Activated T-cell treated with anti-CD3 and anti-CD28 coated beads for 48 hours (primary cell): ENCODE measurements at places on chromosomes 12 and 14.

DNA sequence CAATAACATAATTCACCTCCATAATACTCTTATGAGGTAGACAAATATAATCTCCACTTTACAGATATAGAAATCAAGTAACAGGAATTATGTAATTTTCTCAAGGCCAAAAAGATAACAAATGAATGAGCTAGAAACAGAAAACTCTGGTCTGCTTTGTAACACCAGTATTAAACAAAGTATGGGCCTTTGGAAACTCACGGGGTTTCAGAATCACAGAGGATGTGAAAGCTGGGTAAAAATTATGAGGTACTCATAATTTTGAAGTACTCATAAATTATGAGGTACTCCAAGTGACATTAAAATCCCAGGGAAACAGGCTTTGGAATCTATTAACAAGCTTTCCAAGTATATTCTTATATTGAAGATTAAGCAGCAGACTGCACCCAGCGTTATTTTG lies 140.2 kb downstream of the MED13L start:
- DNase-seq, result no peak

DNA sequence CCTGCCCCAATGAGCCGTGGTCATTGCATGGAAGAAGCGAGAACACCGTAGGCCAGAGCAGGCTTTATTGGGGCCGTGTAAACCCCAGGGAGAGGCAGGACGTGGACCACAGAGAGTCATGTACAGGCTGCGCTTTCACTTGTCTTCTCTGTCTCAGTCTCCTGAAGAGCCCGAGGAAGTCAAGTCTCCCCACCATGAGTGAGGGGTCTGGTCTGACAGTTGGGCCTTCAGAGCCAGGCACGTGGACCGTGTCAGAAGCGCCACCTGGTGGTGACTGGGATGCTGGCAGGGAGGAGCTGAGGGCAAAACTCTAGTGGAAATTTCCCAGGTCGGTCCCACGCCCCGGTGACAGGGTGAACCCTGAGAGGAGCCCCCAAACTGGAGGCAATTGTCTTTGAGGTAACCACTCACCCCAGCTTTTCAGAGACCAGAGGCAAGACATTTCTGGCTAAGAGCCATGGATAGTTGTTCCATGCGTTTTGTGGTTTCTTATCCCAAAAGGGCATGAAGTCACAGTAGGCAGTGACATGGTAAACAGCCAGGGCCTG lies 17.4 kb downstream of the RPS6KL1 start:
- peak; percentile 69 for DNase-seq

- no peak for DNase-seq
Observed at GRCh38 chr12:101604132-101604531, 9.4 kb downstream of the MYBPC1 start.

DNA sequence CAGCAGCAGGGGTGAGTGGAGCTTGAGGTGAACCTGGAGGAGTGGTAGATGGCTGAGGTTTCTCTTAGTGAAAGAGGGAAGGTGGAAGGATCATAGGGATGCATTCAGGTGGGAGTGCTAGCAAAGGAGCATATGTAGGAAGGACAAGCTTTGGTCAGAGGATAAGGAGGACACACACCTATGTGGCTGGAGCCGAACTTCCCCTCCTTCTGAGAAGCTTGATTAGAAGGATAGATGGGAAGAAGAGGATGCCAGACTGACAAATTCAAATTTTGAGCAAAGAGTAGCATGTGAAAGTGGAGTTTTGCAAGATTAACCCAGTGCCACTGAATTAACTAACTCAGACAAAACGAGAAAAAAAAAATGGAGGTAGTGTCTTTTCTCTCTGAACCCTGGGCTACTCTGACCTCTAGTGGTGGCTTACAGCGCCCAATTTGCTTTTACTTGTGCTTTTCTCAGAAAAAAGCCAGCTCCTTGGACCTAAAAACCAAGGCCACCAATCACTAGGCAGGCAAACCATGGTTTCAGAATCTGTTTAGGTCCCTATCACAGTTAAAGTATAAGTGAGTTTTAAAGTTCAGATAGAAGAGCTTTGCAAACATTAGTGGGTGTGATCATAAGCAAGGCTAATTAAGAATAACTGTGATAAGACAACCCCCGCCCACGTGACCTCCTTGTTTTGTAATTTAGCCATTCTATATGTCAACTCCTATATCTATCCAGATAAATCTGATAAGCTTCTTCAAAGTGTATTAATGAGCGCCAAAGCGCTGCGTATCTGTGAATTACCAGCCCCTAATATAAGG lies 15.5 kb downstream of the EMP1 start:
- DNase-seq, result peak; percentile 46

- DNase-seq, result no peak
Observed at GRCh38 chr14:39998854-39999253, 566.6 kb upstream of the FBXO33 start.

DNA sequence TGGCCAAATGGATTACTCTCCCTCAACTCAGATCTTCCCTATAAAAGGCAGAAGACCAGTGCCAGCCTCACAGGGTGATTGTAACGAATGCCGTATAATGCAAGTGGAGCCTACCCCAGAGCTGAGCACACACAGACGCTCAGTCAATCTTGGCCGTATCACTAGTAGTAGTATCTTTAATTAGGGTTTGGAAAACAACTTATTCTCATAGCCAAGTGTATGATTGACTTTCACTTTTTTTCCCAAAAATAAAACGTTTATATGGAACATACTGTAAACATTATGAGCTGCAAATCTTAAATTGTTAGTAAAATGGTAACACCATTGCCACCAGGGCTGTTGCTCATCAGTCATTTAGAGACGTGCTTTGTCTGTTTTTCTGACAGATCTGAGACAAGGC lies 30.4 kb downstream of the PLEKHG7 start:
- no peak for DNase-seq

GRCh38 chr14:75156111-75156510 lies 20.3 kb downstream of the TMED10 start:
- DNase-seq, result no peak

- no peak for DNase-seq
Observed at GRCh38 chr12:132174839-132175490, 30.7 kb downstream of the NOC4L start.

GRCh38 chr12:30197392-30198057 lies 413.8 kb upstream of the TMTC1 start:
- no peak for DNase-seq

DNA sequence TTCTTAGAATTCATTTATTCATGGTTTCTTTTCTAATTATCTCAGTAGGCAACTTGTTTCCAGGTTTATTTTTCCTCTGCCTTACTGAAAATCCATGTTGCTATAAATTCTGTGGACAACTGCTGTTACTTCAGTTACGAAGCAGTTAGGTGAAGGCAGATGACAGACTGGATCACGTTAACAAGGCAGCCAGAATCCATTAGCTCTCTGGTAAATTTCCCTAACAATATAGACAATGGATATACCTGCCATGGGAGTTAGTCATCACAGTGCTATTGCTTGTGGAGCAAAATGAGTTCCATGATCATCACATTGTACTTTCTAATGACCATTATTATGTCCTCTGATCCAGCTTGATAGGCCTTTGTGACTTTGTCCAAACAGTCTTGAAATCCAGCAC lies 291.5 kb downstream of the NELL2 start:
- DNase-seq, result no peak

DNA sequence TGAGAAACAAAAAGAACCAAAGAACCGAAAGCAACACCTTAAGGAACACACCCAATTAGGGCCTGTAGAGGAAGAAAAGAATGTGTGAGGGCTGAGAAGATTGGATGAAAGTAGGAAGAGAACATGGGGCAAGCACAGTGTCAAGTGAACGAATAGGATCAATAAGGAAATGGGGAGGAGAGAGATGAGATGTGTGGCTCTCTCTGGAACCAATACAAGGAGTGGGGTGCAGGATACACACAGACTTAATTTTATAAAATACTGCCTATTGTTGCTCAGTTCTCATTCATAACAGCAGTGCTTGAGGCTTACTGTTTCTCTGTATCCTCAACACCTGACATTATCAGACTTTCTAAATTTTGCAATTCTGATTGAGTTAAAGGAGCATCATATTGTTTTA lies 93.3 kb downstream of the MYRFL start:
- DNase-seq, result no peak

DNA sequence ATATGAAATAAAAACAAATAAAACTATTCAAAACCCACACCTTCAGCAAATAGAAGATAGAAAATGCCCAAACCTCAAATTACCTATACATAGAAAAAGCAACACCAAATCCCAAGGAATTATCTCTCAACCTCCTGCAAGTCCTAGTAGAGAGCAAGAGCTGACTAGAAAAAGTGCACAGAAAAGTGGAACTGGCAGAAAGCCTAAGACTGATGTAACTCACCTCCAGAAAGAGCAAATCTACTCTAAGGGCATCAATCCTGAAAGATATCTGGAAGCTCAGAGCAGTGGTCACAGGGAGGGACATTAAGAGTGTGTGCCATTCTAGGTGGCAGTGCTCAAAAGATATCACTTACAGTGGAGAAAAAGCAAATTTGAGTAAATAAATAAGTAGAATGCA lies 62.1 kb upstream of the PLEKHG7 start:
- no peak for DNase-seq

GRCh38 chr14:59247801-59248584 lies 59.5 kb downstream of the DAAM1 start:
- DNase-seq, result no peak

DNA sequence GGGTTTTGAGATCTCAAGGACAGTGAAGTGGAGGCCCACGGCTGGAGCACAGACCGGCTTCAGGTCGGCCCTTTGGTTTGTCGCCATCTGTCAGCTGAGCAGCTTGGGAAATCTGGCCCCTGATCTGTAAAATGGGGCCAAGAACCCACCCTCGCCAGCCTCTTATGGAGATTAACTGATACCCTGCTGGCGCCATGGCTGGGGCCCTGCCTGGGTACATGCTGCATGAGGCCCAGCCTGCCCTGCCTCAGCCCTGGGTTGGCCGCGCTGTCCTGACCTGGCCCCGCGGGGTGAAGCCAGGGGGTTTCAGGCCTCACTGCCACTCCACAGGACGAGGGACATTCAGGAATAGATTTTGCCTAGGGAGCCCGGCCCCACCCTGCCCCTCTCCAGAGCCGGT lies 33.9 kb upstream of the MEG3 start:
- no peak for DNase-seq
